ENCODE measurements at places on chromosomes 7 and 10.

DNA sequence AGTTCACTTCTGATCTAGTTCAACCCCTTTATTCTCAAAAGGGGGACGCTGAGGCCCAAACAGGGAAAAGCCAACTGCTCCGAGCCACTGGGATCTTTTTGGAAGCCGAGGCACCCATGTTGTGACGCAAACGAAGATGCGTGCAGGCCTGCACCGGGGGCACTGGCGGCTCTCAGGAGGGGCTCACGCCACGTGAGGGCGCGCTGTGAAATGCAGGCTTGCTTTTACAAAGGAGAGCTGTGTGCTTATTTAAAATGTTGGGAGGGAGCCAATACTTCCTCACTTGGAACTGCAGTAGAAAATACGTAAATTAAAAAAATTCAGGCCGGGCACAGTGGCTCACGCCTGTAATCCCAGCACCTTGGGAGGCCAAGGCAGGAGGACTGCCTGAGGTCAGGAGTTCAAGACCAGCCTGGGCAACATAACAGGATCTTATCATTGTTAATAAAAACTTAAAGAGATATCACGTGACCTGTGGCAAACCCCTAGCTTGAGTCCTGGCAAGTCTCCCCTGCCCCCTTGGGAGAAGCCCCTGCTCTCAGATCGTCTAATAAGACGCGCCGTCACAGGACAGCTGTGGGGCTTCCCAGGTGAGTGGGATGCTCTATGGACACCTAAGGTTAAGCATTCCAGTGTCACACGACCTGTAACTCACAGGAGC, 16.3 kb downstream of the BRI3 start:
- no peak for DNase-seq

DNA sequence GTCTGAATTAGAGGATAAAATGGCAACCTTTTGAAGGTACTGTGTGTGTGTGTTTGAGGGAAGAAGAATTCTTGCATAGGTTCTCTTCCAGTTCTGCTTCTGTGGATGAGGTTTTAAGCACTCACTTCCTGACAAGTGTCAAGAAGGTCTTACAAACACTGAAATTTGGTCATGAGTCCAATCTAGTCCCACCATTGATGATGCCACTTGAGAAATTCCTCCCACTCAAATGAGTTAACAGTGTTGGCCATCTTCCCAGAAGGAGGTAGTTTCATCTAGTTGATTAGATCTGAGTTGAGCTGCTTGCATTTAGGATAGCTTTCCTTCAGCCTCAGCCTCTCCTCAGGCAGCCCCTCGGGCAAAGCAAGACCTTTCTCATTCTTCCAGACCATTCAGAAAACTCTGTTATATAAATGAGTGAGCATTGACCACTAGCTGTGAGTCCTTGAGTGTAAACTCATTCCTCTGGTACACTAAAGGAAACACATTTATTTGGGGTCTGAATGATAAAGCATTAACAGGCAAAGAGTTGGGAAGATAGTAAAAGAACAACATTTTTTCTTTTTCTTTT, 189.5 kb downstream of the TRIL start:
- DNase-seq = no peak

- no peak for DNase-seq
Measured at GRCh38 chr10:117014835-117015234, 9.8 kb upstream of the SHTN1 start.

GRCh38 chr10:112768121-112768520, 181.9 kb upstream of the TCF7L2 start:
- no peak for DNase-seq

DNA sequence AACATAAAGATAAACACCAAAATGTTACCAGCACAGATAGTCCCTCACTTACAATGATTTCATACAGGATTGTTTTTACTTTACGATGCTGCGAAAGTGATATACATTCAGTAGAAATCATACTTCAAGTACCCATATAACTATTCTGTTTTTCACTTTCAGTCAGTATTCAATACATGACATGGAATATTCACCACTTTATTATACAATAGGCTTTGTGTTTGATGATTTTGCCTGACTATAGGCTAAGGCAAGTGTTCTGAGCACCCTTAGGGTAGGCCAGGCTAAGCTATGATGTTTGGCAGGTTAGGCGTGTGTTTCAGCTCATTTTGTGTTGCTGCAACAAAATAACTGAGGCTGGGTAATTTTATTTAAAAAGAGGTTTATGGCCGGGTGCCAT, 155.0 kb downstream of the RTKN2 start:
- DNase-seq = no peak

- peak; percentile 79 for DNase-seq
Measured at GRCh38 chr10:133336577-133337369, at the start of gene CALY. Gene CALY, minus strand, starts transcription at chr10:133336896. Its CDS starts 7,907 bp downstream, at chr10:133328989.

DNA sequence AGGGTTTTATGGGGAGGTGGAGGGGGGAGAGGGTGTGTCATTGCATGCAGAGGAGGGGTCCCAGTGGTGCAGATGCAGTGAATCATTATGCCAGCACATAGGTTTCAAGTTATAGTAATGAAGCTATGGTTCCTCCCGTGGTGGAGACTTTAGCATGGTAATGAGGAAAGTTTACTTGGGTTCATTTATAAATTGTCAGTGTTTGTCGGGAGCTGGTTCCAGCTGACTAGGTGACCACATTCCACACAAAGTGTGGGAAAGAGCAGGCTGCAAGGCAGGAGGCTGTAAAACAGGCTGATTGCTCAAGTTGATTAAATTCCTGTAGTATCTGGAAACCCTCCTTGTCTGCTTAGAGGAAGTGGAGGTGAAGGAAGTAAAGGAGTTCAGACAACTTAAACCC, 78.9 kb downstream of the SRI start:
- DNase-seq = no peak

DNA sequence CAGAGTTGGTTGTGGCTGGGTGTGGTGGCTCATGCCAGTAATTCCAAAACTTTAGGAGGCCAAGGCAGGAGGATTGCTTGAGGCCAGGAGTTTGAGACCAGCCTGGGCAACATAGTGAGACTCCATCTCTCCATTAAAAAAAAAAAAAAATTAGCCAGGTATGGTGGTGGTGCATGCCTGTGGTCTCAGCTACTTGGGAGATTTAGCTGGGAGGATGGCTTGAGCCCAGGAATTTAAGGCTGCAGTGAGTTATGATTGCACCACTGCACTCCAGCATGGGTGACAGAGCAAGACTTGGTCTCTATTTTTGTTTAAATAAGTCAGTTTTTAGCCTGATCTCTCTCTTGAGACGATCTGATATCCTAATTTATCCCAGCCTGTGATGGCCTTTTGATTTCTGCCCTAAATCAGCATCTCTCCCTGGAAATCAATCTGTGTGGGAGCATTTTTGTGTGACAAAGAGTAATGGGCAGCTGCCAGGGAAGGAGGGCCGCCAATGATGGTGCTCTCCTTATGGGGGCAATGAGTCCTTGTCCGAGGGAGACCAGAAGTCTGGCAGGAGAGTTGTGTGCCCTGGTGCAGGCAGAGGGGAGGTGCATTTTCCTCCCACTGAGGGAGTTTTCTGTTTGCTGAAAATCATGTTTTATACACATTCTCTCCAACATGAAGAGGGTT, 111.0 kb downstream of the NRP1 start:
- no peak for DNase-seq

- DNase-seq = no peak
Measured at GRCh38 chr10:110405380-110405779, 92.3 kb upstream of the DUSP5 start.

- DNase-seq = no peak
Measured at GRCh38 chr7:70925411-70926115, 206.4 kb upstream of the GALNT17 start.

GRCh38 chr10:77604941-77605351, 32.7 kb downstream of the KCNMA1 start:
- no peak for DNase-seq

DNA sequence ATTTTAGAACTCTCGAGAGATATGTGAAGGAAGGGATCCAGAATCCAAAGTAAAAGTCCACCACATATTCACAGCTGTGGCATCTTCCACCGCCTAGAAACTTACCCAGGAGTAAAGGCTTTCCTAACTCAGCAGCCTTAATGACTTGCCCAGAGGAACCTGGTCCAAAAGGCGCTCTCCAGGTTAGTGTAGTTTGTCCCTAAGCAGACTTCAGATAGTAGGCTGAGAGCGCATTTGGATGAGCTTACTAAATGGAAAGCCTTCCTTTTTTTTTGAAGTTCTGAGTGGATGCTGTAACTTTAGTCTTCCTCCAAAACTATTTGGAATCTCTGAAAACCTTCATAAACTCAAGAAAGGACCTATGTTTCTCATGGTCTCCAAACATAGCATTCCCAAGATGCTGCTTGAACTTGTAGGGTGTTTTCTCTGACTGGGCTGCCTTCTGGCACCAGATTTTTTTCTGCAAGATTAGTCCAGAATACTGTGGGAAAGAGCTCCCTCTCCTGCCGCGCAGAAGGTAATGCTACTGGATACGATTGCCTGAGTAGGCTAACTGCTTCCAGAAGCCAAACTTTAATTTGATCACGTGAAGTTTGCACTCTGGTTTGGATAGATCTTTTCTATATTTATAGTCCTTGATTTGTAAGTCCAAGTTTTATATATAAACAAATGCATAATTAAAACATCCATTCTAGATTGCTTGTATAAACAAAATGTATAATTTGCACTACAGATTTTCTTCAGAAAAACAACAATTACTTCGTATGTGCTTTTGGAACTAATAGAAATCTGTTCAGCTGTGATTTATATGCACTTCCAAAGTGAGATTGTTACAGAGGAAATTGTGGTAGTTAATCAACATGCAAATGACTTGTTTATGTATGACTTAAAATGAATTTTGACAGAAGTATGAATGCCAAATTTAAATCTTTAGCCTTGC, 19.6 kb upstream of the GPR37 start:
- DNase-seq = peak; percentile 35

DNA sequence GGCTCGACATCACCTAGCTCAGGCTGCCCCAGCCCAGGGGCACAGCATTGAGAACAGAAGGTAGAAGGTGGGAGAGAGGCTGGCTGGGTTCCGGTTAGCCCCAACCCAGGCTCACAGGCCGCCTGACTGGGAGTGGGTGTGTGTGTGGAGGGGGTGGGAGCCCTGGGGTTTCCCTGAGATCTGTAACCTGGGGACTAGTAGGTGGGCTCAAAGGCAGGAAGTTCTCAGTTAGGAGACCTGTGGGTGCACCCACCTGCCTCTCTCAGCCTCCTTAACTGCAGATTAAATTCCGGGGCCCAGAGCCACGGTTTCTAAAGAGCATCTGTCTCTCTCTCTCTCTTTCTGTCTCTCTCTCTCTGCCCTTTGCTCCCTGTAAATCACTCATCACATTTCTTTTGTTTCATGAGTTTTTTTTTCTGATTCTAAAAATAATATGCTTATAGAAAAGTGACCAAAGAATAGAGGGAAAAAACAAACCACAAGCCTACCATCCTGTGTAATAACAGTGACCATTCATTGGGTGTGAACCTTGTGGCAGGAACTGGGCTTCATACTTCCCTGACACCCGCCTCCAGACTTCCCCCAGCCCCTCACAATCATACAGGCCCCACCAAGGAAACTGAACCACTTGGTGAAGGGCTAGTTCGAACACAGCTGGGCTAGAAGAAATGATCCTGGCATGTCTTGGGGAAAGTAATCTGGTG, 83.4 kb upstream of the SMNDC1 start:
- DNase-seq = peak; percentile 73

DNA sequence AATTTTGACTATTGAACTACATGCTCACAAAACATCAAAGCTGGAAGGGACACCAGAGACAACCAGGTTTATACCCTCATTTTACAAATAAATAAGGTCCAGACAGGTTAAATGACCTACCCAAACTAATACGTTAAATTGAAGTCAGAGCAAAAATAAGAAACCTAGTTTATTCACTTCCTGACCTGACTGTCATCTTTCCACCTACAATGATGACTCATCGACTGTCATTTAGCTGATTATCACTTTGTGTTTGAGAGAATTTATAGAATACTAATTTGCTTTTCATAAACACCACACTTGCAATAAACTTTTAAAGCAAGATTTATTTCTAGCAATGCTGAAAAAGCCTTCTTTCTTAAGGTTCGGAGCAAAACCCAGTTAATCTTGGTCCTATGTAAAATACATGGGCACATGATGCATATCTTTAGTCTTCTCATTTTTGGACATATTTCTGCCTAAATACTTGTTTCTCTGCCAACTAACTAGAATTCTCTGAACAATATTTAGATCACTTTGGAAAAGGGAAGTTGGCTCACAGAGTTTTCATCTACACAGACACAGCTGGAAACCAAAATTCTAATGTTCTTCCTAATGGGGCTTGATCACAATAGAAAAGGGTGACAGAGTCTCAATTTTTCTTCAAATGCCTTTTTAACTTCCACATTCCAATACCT, 16.7 kb upstream of the LRRN3 start:
- no peak for DNase-seq

GRCh38 chr10:108443636-108444035, 1279.1 kb upstream of the SORCS1 start:
- no peak for DNase-seq

GRCh38 chr7:11750191-11750590, 81.8 kb downstream of the THSD7A start:
- no peak for DNase-seq

DNA sequence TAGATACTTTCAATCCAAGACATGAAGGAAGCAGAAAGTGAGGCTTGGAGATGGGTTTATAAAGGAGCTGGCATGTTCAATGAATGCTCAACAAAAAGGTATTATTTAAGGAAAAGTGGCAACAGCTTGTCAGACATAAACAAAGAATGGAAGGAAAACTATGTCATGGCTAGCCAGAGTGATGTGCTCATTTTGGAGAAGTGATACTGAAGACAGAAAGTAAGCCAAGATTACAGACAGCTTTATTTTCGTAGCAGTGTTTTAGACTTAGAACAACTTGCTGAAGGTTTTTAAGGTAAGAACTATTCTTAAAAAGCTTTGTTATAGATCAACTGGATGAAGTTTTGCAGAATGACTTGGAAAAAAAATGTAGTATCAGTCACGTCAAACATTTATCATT, 160.5 kb upstream of the FERD3L start:
- DNase-seq = no peak

- no peak for DNase-seq
Measured at GRCh38 chr10:37895674-37896073, 38.3 kb upstream of the ZNF248 start.

DNA sequence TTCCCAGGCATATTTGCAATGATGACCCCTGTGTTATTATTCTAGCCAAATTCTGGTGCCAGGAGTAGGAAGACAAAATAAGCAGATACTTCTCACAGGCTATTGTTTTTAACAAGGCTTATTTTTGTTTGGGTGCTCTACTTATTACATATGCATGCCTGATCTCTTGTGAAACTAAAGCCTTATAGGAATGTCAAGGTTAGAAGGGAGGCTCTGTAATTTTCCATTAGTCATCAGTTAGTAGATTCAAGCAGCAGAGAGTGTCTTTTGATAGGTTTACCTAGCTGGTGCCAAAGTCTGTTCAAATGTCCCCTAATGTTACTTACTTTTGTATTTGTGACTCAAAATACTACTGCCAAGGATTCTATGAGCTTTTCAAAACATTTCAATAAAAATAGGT, 11.7 kb upstream of the TMEM106B start:
- no peak for DNase-seq

DNA sequence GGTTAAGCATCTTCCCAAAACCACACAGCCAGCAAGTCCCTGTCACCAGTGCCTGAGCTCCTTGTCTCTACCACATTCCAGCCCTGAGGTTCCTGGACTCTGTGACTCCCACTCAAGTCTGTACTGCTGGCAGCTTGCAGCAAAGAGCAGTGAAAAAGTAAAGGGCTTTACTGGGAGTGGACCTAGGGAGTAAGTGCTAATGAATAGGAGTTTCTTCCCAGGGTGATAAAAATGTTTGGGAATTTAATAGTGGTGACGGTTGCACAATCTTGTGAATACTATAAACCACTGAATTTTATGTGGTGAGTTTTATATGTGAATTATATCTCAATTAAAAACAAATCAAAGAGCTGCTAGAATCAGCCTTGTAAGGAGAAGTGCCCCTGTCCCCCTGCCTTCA, 22.6 kb downstream of the HSPA12A start:
- no peak for DNase-seq
